ENCODE measurements at places on chromosomes 3 and 15.

DNA sequence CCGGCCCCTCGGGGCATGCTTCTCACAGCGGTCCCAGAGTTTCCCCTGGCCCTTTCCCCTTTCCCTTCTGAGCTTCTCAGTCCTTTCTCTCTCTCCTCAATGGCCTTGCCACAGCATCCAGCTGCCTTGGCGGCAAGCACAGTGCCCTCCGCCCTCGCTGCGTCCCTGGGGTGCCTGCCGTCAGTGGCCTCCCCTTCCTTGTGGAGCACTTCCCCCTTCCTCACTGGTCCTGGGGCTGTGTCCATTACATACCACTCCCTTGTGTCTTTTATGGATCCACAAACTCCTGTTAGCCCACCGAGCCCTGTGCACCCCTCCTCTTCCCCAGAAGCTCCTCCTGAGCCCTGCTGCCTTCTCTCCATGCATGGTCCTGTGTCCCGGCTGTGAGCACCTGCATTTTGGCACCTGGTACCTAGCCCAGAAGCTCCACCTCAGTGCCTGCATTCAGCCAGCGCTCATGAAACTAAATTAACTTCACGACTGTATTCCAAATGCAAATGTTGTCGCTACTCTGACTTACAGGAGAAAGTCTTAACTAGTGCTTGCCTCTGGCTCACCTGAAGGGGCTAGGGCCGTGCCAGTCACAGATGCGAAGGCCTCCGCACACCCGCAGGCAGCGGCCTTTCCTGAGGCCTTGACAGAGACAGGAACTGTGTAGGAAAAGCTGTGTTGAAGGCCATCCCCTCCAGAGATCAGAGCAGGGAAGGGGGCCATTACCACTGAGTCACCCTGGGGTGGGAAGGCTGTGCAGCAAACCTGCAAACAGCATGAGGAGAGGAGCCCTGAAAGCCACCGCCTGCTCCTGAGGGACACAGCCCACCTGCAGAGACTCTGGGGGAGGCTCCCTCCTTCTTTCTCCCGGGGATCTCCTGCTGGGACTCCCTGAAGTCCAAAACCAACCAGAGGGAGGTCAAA is 19.1 kb upstream of the KLF13 start:
- DNase-seq: no peak

DNA sequence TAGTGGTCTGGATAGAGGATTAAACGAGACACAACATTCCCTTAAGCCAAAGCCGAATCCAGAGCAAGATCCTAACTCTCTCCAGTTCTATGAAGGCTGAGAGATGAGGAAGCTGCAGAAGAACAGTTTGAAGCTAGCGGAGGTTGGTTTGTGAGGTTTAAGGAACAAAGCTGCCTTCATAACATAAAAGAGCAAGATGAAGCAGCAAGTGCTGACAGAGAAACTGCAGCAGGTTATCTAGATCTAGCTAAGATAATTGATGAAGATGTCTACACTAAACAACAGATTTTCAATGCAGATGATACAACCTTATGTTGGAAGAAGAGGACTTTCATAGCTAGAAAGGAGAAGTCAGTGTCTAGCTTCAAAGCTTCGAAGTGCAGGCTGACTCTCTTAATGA is 14.8 kb upstream of the GASK1A start:
- DNase-seq: no peak

DNA sequence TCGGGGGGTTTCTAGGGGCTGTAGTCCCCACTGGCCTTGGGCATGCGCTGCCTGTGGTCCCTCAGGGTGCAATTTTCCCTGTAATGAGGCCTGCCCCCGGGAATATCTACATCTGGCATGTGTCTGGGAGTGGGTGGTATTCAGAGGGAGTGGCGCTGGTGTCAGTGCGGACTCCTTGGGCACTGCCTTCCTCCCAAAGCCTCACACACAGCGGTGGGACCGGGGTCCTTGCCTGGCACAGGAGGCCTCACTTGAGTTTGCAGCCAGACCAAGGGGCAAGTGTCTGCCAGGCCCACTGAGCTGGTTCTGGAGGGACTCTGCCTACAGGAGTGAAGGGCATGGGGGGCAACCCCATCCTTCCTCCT is 53.5 kb upstream of the PCSK6 start:
- no peak for DNase-seq

DNA sequence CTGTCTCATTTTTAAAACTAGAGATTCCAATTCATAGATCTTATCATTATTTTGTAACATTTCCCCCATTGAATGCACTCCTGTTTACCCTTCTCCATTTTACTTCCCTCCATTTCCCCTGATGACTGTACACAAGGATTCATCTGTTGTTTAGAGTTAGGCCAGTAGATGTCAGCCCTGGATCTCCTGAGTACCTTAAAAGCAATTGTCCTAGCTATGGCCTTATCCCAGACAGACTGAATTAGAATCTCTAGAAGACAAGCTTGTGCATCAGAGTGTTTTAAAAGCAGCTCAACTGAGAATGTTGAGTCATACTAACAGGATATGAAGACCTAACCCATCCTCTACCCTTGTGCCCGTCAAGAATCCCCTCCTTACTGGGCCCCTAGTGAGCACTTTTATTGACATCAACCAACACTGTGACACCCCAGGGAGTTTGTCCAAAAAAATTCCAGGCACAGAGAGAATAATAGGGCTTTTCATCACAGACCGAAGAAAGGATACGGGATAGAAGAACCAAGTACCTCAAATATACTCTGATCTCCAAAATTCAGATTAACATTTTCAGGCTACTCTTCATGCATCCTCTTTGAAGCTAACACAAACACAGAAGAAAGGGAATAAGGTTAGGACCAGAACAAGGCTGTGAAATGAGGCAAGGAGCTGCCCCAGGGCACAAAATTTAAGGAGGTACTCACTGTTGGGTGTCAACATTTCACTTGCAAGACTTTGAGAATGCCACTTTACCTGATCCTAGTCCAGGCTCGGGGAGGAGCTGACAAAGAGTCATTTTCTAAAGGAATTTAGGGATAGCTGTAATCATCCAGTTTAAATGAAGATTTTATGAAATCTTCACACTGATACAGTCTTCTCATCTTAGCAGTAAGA is 17.1 kb downstream of the ZBED2 start:
- no peak for DNase-seq

GRCh38 chr3:165805946-165806561 is 31.2 kb downstream of the BCHE start:
- DNase-seq: no peak

DNA sequence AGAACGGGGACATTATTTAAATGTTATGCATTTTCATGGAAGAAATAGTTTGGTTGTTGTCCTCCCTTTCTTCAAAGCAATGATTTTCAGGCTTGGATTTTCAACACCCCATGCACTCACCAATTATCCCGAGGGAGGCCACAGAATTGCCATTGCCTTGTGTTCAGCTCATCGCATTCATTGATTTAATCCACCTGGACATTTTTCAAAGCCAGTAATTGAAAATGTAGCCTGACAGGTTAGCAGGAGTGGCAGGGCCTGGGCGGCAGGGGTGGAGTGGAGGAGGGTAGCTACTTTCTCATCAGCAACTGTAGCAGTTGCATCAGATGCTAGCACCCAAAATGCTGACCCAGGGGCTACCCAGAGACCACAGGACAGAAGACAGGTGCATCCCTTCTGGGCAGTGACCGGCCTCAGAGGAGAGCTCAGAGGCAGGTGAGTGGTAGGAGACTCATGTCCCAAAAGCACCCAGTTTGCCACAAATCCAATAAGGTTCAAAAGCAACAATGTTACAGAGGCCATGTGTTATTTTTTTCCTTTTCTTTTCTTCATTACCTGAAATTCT is 242.4 kb downstream of the CD47 start:
- DNase-seq: no peak

GRCh38 chr3:195895078-195895860 is 13.1 kb downstream of the TNK2 start:
- peak; percentile 76 for DNase-seq

DNA sequence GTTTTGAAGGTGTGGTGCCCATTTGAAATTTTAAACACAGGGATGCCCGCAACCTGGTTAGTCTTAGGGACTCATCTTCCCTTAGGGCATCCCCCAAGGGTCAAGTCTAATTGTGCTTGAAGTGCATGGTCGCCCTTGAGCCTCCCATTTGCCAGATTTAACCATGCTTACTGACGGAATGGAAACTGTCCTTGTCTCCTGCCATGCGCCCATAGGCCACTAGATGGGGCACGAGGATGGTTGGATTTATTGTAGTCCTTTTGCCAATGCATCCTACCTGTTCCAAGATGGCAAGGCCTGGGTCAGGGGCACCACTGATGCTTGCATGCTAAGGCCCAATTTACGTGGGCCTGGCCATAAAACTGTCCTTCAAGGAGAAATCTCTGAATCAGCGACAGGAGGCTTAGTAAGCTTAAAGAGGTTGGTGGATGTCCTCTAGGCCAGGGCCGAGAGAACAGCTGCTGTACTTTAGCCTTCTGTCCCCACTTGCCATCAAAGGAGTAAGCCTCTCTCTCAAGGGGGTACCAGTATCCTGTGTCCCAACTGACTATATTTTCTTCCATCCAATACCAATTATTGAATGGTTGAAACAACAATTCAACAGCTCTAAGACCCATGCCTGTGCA is 355.4 kb downstream of the OTOL1 start:
- DNase-seq: peak; percentile 67

DNA sequence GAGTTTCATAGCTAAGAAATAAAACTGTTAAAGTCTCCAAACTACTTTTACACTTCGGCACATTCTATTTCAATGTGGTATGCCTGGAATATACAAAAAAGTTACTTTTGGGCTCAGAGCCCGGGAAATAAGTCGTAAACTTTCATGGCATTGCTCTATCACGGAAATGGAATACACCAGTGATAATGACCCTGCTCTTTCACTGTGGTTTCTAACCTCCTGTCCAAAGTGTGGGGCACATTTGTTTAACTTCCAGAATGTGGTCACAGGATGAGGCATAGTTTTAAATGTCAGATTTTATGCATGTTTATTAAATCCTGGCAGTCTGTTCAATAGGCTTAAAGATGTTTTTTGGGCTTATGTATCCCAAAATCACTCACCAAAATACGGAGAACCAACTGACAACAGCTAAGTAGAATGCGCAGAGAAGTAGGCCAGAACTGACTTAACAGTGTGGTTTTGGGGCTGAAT is 5.1 kb downstream of the CXCR6 start:
- no peak for DNase-seq

- no peak for DNase-seq
Observed at GRCh38 chr15:44593042-44593736, 56.2 kb downstream of the EIF3J start.

GRCh38 chr15:48279608-48280007 is 51.6 kb upstream of the DUT start:
- DNase-seq: no peak

DNA sequence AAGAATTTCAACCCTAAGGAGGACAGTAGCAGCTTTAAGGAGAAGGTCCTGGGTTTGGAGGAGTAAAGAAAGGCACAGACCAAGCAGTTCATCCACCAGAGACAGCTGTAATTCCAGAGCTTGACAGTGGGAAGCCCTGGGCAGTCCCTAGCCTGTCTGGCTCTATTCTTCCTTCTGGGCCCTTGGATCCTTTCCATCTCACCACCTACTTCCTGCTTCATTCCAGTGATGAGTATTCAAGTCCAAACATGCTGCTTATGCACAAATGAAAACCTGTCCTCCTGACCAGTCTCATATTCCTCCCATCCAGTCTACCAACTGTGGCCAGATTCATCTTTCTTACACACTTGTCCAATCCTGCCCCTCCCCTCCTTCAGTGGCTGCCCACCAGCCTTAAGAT is 171.4 kb downstream of the CNTN3 start:
- DNase-seq: no peak

- no peak for DNase-seq
Observed at GRCh38 chr15:100902436-100903167, 16.6 kb upstream of the LRRK1 start.

DNA sequence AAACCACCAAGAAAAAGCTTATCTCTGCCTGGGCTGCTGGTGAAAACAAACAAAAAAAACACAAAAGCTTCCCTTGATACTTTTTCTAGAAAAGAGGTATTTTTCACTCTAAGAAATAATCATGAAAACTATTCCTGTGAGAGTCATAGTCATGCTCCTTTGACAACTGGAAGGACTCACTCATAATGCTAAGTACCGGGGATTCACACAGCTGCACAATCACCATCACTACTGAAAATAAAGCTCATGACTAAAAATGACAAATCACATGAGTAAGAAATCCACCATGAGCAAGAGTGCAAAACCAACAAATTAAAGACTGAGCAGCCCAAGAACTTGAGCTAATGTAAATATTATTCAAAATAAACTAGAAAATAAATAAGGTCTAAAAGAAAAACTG is 10.6 kb upstream of the POU1F1 start:
- DNase-seq: no peak

GRCh38 chr3:106018102-106018501 is 149.3 kb upstream of the CBLB start:
- DNase-seq: no peak
